Hematopoietic multipotent progenitor cell treated with erythropoietin and hydrocortisone succinate and interleukin-3 and kit ligand, for 6 days (in vitro differentiated cells): ENCODE measurements at places on chromosomes 6 and 20.
A peak's percentile ranks its signal among the peaks of the same experiment; 100 is the strongest.

GRCh38 chr6:39521958-39522357, 199.5 kb upstream of the KCNK16 start:
- no peak for DNase-seq

DNA sequence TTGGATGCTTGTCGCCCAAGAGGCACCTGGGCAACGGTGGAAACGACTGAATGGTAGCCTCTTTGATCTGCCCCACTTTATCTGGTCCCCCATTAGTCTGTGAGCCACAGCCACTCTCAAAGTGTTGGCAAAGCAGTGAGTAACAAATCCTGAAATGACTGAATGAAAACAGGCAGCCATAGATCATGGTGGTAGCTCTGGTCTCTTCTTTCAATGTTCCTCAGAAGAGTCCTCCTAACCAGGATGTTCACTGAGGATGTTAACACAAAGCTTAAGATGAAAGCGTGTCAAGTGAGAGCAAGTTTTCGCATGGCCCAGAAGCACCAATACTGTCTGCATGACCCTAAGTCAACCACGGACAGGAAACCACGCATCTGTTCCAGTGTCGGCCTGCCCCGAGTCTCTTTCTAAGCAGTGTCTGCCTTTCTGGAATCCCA, 107.3 kb downstream of the IRF4 start:
- peak; percentile 7 for DNase-seq

DNA sequence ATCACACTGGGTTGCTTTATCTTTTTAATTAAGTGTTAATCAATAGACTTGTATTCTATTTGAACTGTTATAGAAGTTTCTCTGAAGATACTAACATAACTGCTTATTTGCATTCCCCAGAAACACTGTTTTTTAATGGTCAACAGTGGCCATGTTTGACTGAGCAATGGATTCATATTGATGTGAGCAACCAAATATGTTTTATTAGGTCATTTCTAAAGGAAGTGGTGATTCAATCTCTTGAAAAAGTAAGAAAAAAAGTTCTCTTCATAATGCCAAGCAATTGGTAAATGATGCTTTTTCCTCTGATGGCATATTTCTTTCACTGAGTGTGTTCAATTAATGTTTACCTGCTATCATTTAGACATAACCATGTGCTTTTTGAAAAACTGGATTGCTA, 593.0 kb upstream of the CITED2 start:
- DNase-seq = no peak

- DNase-seq = no peak
Observed at GRCh38 chr6:10964684-10965083, 77.8 kb downstream of the SYCP2L start.

GRCh38 chr20:4418141-4418540, 303.6 kb upstream of the PRND start:
- DNase-seq = no peak

GRCh38 chr20:53677447-53678314, 84.0 kb upstream of the ZNF217 start:
- DNase-seq = peak; percentile 92

GRCh38 chr6:41278699-41279405, 7.6 kb downstream of the TREM1 start:
- peak; percentile 99 for DNase-seq

- no peak for DNase-seq
Observed at GRCh38 chr6:169139179-169139971, 114.3 kb downstream of the THBS2 start.
